ENCODE measurements at places on chromosomes 12 and 14. TPM values are rescaled to one million over a fixed set of nuclear protein-coding genes. Genes with fewer than 3 reads are reported as not detected.
A peak's percentile ranks its signal among the peaks of the same experiment; 100 is the strongest.

DNA sequence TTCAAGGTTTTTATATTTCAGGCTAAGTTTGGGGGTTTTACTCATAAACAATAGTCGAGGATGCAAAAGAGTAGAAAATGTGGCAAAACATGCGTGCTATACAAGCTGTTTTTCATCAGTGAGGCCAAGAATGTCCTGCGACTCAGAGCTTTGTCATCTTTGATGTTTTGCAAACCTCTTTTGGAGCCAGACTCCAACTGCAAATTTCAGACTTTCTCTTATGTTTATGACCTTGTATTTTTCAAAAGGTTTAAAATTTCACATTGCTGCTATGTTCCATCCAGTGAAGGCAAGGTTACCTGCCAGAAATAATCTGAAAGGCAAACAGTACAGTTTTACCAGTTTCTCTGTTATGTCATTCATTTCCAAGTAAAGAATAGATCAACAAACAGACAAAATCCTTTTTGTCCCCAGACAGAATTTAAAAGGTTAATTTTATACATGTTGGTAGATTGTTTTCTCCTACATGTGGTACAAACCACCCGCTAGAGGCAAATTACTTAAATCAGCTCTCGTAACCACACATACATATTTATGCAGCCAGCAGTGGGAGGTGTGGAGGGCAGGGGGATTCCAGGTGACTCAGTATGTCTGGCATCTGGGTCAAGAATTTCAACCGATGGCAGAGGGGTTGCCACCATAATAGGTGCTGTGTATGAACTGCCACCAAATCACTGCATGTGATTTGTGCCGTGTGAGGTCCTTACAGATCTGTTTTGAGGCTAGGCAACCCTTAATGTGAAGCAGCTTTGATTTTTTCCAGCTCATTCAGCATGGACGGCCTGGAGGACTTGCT lies 119.8 kb upstream of the CPM start:
- no peaks in the 10 kb centered on the region for H3K36me3 ChIP-seq
- no peak for DNase-seq
- peaks cover 31% of the 10 kb centered on the region for H3K4me1 ChIP-seq
- no peaks in the 10 kb centered on the region for H3K27me3 ChIP-seq

Gene PLEKHG7
- not detected for total RNA-seq

DNA sequence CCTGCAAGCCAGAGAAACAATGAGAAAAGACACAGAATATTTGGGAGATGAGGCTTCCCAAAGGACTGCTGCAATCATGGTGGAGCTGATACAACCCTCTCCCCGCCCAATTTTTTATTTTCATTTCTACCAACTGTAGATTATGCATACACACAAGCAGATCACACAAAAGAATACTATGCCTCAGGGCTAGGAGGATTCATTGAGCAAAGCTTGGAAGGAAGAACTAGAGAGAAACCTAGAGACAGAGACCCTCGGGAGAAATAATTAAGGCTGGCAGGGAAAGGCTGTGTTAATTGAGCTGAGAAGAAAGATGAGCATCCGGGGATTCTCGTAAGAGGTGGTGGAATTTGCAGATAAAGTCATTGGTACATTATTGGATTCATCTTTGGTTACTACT lies 9.9 kb upstream of the WNT5B start:
- H3K36me3 ChIP-seq = peaks cover 6% of the 10 kb centered on the region
- H3K27ac ChIP-seq = peak overlapping the region; percentile 29
- H3K4me3 ChIP-seq = no peak overlapping the region
- H3K27me3 ChIP-seq = no peaks in the 10 kb centered on the region
- no peak for DNase-seq
- peaks cover 43% of the 10 kb centered on the region for H3K4me1 ChIP-seq

- H3K4me1 ChIP-seq = peaks cover 22% of the 10 kb centered on the region
- H3K27me3 ChIP-seq = no peaks in the 10 kb centered on the region
- H3K4me3 ChIP-seq = no peak overlapping the region
- H3K27ac ChIP-seq = no peak overlapping the region
These were observed 337.4 kb upstream of the RGS6 start for GRCh38 chr14:71594821-71595220.

DNA sequence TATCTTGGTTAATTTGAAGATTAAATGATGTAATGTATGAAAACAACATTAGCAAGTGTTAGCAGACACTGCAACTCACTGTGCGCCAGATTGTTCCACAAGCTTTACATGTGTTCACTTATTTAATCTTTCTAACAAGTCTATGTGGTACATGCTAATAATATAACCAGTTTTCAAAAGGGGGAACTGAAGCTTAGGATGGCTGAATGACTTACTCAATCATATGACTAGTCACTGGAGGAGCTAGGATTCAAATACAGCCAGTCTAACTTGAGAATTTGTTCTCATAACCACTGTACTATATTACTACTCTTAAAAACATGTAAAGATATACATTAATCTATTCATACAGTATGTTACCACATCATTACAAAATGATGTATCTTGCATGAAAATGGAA lies 60.5 kb upstream of the LRIG3 start:
- H3K4me1 ChIP-seq = peaks cover 10% of the 10 kb centered on the region
- H3K36me3 ChIP-seq = no peaks in the 10 kb centered on the region
- no peak overlapping the region for H3K27ac ChIP-seq
- no peak for DNase-seq

Gene UBR7
- total RNA-seq = 22.2 TPM

DNA sequence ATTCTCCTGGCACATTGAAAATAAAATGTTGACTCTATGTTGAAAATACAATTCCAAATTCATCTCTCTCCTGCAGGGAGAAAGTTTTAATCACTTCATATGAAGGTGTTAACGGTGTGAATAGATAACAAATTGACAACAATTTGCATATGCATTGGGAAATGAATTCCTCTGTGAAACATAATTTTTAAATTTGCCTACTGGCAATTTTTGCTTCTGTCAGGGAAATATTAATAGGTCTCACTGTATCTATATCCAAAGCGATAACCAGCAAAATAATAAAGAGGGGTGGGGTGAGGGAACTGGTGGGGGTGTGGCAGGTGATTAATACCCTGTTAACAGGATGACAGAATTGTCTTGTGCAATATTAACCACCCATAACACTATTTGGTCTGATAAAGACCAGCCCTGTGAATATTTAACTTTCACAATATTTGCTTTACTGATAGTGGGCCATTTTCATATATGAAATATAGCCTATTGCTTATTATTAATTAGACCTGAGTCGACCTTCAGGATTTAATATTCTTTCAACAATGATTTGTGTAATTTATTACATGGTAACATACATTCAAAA lies 239.0 kb upstream of the SSTR1 start:
- no peak for DNase-seq
- no peaks in the 10 kb centered on the region for H3K27me3 ChIP-seq
- no peaks in the 10 kb centered on the region for H3K4me1 ChIP-seq
- H3K27ac ChIP-seq = no peak overlapping the region
- H3K4me3 ChIP-seq = no peak overlapping the region

DNA sequence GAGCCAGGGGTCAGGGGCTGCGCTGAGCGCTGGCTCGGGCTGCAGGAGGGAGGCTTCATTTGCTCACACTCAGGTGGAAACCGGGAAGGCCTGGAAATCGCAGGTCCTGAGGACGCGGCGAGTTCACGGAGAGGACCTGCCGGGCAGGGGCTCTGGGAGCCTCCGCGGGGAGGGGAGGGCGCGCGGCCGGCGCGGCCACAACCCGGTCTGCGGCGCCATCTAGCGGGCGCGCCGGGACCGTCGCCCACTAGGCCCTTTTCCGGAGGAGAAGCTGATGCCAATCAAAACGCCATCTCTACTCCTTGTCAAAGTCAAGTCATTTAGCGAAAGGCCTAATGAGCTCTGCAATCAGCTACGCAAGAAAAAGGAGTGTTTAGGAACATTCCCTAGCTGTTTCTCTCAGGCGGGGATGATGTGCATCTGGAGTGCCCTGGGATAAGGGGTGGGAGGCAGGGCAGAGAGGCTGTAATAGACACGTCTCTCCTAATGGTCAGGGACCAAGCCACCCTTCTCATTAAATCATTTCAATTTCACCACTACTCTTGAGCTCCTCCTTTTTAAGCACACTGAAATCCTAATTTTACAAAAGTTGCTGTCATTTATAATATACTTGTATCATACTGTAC lies 885.8 kb upstream of the TMEM132C start:
- DNase-seq = peak; percentile 88
- no peaks in the 10 kb centered on the region for H3K36me3 ChIP-seq
- no peak overlapping the region for H3K27ac ChIP-seq
- peaks cover 5% of the 10 kb centered on the region for H3K4me1 ChIP-seq
- peaks cover 4% of the 10 kb centered on the region for H3K27me3 ChIP-seq
- H3K4me3 ChIP-seq = peak overlapping the region; percentile 63

GRCh38 chr14:88129306-88130056 lies 124.5 kb downstream of the GPR65 start:
- no peaks in the 10 kb centered on the region for H3K36me3 ChIP-seq
- peaks cover 10% of the 10 kb centered on the region for H3K4me1 ChIP-seq
- no peak for DNase-seq
- H3K27ac ChIP-seq = no peak overlapping the region

DNA sequence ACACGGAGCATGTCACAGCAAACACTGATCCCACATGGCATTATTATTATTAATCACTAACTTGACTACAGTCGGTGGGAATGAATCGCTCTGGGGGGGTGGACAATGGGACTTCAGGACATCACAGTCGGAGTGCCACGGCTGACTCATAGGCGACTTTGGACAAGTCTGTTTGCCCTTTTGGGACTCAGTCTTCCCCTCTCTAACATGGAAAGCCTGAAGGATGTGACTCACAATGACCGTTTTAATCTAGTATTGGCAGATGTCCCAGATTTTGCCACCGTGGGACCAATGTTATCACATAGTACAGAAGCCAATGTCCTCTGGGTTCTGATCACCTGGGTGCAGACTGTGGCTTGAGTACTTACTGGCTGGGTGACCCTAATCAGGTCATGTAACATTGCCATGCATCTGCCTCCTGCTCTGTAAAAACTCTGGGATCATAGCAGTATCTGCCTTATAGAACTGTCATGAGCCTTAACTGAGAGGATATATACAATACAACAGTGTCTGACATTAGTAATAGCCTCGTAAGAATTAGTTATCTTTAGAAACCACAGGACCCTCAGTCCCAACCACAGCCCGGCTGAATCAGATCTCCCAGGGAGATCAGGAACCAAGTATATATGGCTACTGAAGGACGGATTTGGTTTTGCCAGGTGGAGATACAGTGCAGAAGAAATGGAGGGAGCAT lies 362.6 kb downstream of the BCL11B start:
- H3K27ac ChIP-seq = no peak overlapping the region
- peaks cover 6% of the 10 kb centered on the region for H3K27me3 ChIP-seq
- H3K4me3 ChIP-seq = no peak overlapping the region
- peaks cover 43% of the 10 kb centered on the region for H3K4me1 ChIP-seq

GRCh38 chr12:132554845-132555630 lies 55.3 kb downstream of the LRCOL1 start:
- H3K27ac ChIP-seq = no peak overlapping the region
- no peak for DNase-seq
- no peaks in the 10 kb centered on the region for H3K36me3 ChIP-seq
- H3K27me3 ChIP-seq = no peaks in the 10 kb centered on the region
- H3K4me1 ChIP-seq = no peaks in the 10 kb centered on the region
- H3K4me3 ChIP-seq = no peak overlapping the region

Gene DHH
- not detected for total RNA-seq

DNA sequence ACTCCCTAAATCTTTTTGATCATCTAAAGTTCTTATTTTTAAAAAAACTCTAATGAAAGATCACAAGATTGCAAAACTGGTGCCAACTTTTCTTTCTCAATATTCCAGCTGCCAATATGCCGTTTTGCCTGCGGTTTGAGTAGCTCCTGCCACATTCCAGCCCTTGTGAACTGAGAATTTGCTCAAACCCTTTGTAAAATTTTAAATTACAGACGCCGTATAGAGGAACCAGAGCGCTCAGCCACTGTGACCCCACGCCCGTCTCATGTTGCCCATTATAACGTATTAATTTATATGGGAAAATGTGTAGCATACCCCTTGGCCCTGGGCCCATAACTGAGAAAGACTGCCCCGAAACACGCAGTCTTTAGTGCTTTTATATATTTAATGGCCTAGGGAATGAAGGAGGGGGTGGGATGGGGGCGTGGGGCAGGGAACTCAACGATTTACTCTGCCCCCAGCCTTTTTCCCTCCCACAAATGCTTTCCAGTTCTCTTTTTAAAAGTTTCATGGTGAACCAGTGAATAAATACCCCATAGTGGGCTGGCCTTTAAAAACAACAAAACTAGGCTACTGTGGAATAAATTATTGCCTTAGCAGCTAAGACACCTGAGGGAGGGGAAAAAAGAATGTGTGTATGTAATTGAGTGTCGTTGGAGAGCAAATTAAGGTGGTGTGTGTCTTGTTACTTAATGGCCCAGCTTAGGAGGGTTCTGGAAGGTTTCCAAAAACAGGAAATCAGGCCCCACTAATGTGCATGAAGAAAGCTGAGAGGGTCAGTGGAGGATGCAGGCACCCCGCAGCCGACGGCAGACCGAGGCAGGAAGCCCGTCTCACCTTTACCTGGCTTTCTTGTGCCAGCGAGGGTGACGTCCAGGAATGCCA lies 45.7 kb upstream of the RFLNA start:
- no peaks in the 10 kb centered on the region for H3K36me3 ChIP-seq
- H3K4me1 ChIP-seq = no peaks in the 10 kb centered on the region
- peaks cover 12% of the 10 kb centered on the region for H3K27me3 ChIP-seq
- H3K4me3 ChIP-seq = no peak overlapping the region
- H3K27ac ChIP-seq = no peak overlapping the region
- DNase-seq = no peak

DNA sequence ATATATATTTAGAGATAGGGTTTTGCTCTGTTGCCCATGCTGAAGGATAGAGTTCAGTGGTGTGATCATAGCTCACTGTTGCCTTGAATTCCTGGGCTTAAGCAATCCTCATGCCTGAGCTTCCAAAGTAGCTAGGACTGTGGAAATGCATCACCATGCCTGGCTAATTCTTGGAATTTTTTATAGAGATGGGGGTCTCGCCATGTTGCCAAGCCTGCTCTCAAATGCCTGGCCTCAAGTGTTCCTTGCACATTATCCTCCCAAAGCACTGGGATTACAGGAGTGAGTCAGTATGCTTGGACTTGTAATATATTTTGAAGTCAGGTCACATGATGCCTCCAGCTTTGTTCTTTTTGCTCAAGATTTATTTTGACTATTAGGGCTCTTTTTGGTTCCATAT lies 178.0 kb downstream of the RPAP3 start:
- H3K27ac ChIP-seq = no peak overlapping the region
- no peak overlapping the region for H3K4me3 ChIP-seq
- H3K4me1 ChIP-seq = no peaks in the 10 kb centered on the region

Gene DENND5B
- 17.8 TPM for total RNA-seq

DNA sequence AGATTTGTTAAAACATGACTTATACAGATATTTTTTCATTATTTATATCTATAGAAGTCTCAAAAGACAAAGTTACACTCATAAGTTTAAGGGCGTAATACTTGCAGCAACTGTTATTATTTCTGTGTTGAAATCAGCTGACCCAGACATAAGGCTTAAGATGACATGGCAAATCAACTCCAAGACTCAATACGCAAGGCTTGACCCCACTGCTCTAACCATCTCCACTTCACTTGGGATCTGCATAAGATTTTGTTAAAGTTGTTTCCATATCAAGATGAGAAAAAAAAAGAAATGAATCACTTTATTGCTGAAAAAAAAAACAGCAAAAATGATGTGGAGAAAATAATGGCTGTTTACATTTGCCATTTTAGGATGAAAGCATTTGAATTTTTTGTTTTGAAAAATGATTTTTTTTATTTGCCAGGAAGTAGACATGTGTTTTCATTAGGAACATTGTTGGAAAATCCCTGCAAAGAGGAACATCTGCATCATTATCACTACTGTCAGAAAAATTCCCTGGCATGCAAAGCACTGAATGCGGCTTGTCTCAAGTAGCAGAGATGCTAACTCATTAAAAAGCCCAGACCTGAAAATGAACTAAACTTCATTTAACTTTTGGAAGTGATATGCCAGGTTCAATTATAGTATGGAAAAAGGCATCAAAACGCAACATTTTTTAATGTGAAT lies 73.5 kb downstream of the LIN7A start:
- no peaks in the 10 kb centered on the region for H3K27me3 ChIP-seq
- peak overlapping the region; percentile 44 for H3K4me3 ChIP-seq
- H3K36me3 ChIP-seq = peaks cover 4% of the 10 kb centered on the region
- DNase-seq = no peak
- H3K27ac ChIP-seq = peak overlapping the region; percentile 53

Gene KRT7
- total RNA-seq = 168 TPM

Data from osteocyte (in vitro differentiated cells).